ENCODE measurements at places on chromosomes 3 and 15.

DNA sequence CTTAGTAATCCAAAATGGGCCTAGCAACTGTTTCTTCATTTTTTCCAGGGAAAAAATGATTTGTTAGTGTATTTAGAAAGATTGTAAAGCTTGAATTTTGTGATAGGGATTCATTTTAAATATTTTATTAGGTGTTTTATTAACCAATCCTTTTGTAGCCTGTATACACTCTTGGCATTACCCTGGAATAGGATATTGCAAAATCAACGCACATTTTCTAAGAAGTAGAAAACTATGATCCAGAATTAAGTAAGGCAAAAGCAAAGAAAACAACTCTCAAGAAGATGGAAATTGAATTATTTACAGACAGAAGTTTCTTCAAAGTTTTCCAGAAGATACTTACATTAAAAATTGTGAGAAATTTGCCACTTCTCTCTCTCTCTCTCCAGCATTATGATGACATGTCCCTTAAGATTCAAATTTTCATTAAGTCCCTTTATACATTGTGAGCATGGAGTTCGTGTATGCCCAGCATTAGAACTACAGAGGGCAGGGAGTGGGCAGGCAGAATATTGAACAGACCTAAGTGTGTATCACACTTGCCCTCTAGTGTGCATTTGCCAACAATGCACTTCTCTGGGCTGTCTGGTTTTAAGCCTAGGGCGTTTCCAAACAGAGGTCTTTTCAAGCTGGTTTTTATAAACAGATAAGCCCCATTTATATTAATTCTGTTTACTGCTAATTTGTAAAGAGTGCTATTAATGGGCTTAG lies 28.5 kb upstream of the CMSS1 start:
- no peak for DNase-seq

- DNase-seq = no peak
Measured at GRCh38 chr3:43907508-43907858, 216.7 kb downstream of the ABHD5 start.

- no peak for DNase-seq
Measured at GRCh38 chr3:190305406-190305805, 16.8 kb downstream of the CLDN1 start.

- no peak for DNase-seq
Measured at GRCh38 chr3:194487289-194488054, 670 bp upstream of the ATP13A3 start.

GRCh38 chr3:48609088-48610005 lies at the start of gene UQCRC1:
Gene UQCRC1 (minus strand): TSS chr3:48609646. CDS start chr3:48609620, 26 bp downstream.
- peak; percentile 55 for DNase-seq

- DNase-seq = no peak
Measured at GRCh38 chr3:179098388-179099077, 26.9 kb upstream of the ZMAT3 start.

DNA sequence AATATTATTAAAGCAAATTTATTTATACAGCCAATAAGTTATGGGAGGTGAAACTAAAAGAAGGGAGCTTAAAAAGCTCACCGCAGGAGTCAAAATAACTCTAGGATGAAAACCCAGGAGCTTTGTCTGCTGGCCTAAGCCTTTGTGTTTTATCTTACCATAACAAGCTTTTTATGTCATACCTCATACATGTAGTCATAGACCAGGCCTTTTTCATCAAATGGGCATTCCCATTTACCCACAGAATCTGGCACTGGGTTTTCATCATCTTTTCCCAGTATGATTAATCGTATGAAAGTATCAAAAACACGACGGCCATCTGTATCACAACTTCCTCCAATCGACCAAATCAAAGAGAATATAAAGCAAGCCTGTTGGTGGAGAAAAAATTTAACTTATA lies 122.8 kb downstream of the DNAH12 start:
- no peak for DNase-seq

- no peak for DNase-seq
Measured at GRCh38 chr3:6250167-6250566, 610.7 kb upstream of the GRM7 start.

GRCh38 chr15:92111751-92112150 lies 258.2 kb downstream of the SLCO3A1 start:
- DNase-seq = no peak

DNA sequence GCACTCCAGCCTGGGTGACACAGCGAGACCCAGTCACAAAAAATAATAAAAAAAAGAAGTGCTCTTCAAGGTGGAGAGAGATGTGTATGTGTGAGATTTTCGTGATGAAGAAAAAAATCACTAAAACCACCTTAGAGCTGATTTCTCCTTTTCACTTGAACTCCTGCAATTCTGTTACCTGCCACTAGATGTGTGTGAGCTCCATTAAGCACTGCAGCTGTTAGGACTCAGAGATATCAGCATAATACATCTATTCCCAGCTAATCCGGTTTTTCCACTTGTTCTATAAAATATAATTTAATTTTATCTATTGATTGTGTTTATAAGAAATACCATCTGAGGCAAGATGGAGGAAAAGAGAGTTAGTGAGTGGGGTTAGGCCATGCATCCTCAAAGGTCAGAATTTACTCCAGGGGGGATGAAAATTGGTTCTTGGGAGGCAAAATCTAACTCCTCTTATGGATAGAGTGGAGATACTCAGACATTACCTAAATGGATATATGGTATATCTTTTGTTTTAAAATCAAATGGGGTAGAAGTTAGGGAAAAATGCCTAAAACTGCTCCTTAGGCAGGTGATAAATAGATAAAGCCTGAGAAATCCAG lies 152.7 kb downstream of the IL20RB start:
- DNase-seq = no peak

DNA sequence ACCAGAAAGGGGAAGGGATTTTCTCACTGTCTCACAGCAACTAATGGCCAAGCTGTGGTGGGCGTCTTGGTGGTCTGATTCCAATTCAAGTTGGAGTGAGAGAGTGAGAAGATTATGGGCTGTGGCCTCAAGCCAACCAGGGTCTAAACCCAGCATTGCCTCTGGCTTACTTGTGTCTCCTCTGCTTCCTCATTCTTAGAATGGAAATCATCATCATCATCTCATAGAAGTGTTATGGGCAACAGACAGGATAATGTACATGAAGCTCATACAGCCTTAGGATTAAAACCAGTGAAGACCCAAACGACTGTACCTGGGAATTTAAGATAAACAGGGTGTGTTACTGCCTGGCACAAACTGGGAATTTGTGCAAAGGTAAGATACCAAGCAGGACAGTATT lies 29.1 kb upstream of the IREB2 start:
- DNase-seq = no peak

DNA sequence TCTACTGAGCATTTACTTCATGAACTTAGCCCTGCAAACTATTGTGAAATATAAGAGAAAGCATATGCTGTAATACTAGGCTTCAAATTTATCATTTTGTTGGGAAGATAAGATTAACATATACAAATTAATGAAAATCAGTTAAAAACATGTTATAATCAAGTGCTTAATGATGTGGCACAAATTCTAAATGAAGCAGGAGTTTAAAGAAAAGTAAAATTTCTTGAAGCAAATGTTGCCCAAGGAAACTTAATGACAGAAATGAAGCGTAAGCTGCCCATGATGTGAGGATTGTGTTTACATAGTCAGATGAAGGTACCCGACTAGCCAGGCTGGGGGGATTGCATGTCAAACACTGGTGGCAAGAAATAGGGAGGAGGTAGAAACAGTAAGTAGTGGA lies 103.1 kb upstream of the GAP43 start:
- DNase-seq = no peak

GRCh38 chr3:38613426-38613825 lies 36.1 kb downstream of the SCN5A start:
- no peak for DNase-seq

DNA sequence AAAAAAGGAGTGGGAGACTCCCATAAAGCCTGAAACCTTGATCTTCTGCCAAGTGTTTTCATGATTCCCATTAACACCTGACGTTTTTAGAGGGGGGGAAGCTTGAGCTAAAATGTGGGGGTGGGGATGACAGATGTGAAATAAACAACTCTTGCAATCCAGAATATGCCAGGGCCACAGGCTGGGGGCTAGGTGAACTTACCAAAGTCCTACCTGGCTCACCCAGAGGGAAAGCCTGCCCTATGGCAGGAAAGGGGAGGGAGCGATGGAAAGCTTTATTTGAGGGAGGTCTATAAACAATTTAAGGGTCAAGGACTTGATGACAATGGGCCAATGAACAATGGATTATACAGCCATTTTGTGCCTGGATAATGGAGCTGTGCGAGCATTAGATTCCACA lies 108.3 kb downstream of the LRIG1 start:
- DNase-seq = no peak

DNA sequence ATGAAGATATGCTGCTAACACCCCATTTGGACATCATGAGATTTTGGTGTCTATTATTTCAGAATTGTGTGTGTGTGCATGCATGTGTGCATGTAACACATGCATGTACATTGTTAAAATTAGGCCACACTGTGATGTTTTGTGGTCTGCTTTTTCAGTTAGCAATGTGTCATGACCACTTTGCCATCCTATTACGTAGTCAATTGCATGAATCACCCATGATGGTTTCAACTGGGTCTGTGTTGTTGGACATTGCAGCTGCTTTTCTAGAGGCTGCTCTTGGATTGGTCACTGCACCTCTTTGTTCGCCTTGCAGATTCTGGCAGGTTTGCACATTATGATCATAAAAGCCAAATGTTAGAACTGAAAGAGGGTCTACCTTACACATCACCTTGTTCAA lies 101.0 kb upstream of the THBS1 start:
- DNase-seq = no peak

DNA sequence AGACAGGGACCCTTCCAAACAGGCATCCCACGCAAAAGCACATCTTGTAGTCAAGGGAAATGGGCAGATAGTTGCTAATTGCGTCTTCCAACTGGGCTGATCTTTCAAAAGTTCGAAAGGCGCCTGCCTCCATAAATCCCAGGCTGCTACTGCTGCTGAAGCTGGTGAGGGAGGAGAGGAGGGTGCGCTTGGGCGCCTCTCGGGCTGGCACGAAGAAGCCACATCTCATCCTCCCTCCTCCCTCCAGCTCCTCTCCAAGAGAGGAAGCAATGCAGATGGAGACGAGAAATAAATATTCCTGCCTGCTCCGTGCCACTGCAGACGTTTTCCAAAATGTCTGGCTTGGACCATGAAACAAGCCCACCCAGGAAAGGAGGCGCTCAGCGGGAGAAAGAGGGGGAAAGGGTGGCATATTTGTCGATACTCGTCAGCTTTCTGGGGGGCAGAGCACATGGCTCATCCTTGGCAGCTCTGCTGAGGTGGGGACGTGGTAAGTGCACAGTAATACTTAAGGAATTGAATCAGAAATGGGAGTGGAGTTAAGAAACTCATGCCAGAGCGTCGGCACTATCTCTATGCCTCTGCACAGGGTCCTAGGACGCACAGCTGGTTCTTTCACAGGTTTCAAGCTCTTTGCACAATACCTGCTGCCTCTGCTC lies 88.9 kb upstream of the FEZF2 start:
- no peak for DNase-seq

DNA sequence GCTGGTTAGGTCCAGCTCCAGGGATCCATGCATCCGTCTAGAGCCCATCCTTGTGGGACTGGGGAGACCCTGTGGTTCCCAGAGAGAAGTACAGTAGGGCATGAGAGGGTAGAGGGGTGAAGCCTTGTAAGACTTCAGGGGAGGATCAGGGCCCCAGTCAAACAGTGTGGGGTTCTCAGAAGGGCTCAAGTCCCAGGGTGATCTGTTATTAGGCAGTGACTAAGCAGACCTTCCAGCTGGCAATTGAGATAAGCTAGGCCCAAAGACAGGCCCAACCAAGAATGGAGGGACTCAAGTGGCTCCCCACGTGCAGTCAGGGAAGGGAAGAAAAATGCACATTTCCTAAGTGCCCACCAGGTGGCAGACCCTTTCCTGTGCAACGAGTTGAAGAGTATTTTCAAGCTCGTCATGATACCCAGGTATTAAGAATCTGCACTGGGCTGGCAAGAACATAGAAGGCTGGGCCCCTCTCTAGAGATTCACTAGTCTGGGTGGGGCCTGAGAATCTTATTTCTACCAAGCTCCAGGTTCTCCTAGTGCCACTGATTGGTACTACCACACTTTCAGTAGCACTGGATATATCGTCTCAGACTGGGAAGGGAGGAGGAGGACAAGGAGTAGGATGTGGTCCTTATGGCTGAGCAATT lies 240.8 kb downstream of the NR1D2 start:
- DNase-seq = no peak

GRCh38 chr3:191959876-191960413 lies 499.0 kb downstream of the PYDC2 start:
- DNase-seq = no peak

GRCh38 chr3:138060792-138061191 lies 50.8 kb downstream of the CLDN18 start:
- DNase-seq = no peak

GRCh38 chr3:119841808-119842471 lies 60.0 kb downstream of the NR1I2 start:
- DNase-seq = no peak

DNA sequence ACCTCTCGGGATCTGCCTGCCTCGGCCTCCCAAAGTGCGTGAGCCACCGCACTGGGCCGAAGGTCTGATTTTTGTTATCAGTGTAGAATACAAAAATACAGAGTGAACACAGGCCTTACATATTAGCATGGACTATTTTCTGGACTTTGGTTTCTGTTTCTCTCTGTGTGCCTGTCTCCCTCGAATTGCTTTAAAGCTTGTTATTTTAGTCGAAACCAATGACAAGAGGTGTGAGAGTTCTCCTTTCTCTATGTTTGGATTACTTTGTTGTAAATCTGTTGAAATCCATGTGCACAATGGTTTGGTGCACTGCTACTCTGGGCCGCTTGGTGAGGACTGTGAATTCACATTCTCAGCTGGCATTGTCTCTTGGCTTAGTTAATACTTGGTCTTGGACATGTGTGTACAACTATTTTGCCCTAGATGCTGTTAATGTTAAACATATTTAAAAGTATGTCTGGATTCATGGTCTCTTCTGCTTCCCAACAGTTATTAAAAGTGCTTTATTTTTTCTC lies 23.9 kb downstream of the MED12L start:
- no peak for DNase-seq

DNA sequence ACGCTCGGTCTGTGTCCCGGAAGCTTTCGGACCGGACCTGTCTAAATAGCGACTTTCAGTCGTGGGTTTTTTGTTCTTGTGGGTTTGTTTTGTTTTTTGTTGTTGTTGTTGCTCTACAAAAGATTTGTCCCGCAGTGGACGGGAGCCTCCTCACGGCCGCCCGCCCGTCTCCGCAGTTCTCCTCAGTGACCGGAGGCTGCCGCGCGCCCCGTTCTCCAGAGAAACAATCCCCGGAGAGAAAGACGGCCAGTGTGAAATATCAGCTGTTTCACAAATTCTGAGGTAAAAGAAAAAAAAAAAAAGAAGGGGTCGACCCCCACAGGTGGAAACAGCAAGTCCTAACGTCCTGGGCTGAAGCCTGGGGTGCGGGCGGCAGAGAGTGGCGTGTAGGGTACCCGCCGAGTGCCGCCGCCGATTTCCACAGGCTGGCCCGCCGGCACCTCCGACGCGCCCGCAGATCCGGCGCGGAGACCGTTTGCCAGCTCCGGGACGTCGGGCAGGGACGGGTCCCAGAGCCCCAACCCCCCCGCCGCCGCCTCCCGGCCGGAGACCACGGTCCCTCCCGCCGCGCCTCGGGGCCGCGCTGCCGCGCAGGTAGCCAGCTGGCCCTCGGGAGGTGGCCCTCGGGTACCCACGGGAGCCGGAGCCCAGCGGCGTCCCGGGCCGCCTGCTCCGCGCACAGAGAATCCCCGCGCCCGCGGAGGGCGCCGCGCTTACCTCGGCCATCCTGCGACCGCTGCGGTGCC lies 478 bp downstream of the BNC1 start:
- no peak for DNase-seq

Measured in cortex of kidney (tissue), 1 donor.